ENCODE measurements at places on chromosomes 5 and 9.

GRCh38 chr5:62305358-62305714, 670 bp upstream of the KIF2A start:
- H3K27ac ChIP-seq, result peak overlapping the region; percentile 91
- H3K27me3 ChIP-seq, result no peaks in the 10 kb centered on the region
- no peaks in the 10 kb centered on the region for H3K36me3 ChIP-seq
- peaks cover 5% of the 10 kb centered on the region for H3K4me1 ChIP-seq
- peak overlapping the region; percentile 97 for H3K4me3 ChIP-seq

- peak overlapping the region; percentile 69 for H3K4me3 ChIP-seq
- DNase-seq, result peak; percentile 58
- peaks cover 25% of the 10 kb centered on the region for H3K4me1 ChIP-seq
- H3K27me3 ChIP-seq, result no peaks in the 10 kb centered on the region
Observed at GRCh38 chr9:98191181-98191608, 1.2 kb downstream of the CORO2A start.

DNA sequence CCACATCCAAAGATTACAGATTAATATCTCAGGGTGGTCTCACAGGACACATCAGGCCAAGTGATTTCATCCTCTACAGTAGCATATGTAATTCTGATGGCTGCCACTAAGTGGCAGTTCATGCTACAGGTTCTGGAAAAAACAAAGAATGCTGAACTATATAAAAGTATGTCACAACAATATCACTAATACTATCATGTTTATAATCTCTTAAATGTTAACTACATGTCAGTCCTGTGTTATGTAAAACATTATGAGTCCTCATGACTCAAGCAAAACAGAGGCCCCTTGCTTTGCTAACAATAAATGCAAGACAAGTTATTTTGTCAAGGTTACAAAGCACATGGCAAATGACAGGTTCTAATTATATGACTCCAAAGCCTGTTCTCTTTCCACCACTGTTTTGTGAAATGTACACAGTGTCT, 233.2 kb downstream of the FBXL17 start:
- H3K4me1 ChIP-seq, result no peaks in the 10 kb centered on the region
- peak; percentile 2 for DNase-seq
- H3K27ac ChIP-seq, result no peak overlapping the region
- H3K36me3 ChIP-seq, result no peaks in the 10 kb centered on the region
- no peaks in the 10 kb centered on the region for H3K27me3 ChIP-seq

GRCh38 chr9:97752274-97752673, 55.1 kb upstream of the XPA start:
- peak; percentile 86 for DNase-seq
- H3K36me3 ChIP-seq, result no peaks in the 10 kb centered on the region
- peak overlapping the region; percentile 80 for H3K27ac ChIP-seq

- H3K36me3 ChIP-seq, result no peaks in the 10 kb centered on the region
- no peaks in the 10 kb centered on the region for H3K27me3 ChIP-seq
- DNase-seq, result no peak
- H3K27ac ChIP-seq, result no peak overlapping the region
- H3K4me1 ChIP-seq, result no peaks in the 10 kb centered on the region
Observed at GRCh38 chr5:68021227-68021626, 194.3 kb upstream of the PIK3R1 start.

DNA sequence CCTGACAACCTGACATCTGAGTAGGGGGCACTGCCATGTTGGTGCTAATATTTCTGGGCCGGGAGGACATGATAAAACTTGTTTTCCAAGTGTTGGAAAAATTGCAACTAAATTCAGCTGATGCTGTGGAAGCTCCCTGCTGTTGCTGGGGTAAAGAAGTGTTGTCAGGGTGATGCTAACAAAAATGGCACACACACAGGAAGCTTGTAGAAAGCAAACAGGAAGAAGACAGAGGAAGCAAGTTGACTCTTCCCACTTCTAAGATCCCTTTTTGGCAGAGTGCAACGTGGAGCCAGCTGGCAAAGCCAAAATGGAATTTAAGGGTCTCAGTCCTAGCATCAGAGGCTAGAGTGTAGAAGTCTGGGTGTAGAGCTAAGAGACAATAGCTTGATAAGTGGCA, 11.3 kb upstream of the RIOK2 start:
- H3K27me3 ChIP-seq, result no peaks in the 10 kb centered on the region
- DNase-seq, result no peak
- no peaks in the 10 kb centered on the region for H3K36me3 ChIP-seq

- no peaks in the 10 kb centered on the region for H3K27me3 ChIP-seq
- no peak overlapping the region for H3K4me3 ChIP-seq
- H3K36me3 ChIP-seq, result no peaks in the 10 kb centered on the region
- no peak overlapping the region for H3K27ac ChIP-seq
- DNase-seq, result no peak
Observed at GRCh38 chr5:64213531-64213930, 47.9 kb downstream of the RNF180 start.

Data from Caco-2 (cell line).